SK-N-SH (cell line): ENCODE measurements at places on chromosomes 1 and 21.

DNA sequence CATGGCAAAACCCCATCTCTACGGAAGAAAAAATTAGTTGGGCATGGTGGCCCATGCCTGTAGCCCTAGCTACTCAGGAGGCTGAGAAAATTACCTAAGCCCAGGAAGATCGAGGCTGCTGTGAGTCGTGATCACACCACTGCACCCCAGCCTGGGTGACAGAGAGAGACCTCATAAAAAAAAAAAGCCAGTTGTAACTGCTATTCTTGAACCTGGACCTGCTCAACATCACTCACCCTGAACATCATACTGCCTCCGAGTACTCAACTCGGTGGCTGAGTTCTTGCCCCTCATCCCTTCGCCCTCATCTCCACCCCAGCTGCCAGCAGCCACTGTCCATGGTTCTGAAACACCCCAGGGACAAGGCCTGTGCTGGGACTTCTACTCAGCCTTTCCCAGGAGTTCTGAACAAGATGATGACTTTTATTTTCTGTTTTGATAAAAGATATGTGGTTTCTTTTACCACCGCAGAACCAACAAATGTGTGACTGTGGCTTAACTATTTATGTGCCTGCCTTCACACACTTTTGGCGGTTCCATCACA lies 5.4 kb upstream of the DISP3 start:
- DNase-seq = no peak

DNA sequence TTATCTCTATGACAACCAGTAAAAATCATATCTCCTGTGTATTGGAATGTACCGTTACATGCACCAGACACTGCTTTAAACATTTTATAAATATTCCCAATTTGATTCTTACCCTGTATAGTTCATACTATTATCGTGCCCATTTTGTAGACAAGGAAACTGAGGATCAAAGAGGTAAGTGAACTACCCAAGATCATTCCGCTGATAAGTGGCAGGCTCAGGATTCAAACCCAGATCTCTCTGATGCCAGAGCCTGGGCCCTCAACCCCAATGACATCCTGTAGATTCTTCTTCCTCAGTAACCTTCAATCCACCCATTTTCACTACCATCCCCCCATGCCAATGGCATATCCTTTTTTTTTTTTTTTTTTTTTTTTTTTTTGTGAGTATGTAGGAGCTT lies 12.3 kb downstream of the CFAP57 start:
- DNase-seq = no peak

DNA sequence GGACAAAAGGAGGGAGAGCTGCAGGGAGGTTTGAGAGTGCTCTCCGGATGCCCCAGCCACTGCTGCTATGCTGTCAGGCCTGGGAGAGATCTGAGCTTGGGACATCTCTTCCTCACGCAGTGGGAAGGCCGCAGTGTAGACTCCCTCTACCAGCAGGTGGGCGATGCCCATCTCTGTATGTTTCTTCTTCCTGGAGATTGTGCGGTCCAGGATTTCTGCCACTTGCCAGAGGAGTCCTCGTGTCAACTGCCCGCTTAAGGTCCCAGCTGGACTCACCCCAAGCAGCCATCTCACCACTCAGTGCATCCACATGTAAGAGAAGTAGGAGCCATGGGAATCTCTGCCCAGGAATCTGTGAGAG lies 10.9 kb downstream of the CPLANE2 start:
- DNase-seq = no peak

DNA sequence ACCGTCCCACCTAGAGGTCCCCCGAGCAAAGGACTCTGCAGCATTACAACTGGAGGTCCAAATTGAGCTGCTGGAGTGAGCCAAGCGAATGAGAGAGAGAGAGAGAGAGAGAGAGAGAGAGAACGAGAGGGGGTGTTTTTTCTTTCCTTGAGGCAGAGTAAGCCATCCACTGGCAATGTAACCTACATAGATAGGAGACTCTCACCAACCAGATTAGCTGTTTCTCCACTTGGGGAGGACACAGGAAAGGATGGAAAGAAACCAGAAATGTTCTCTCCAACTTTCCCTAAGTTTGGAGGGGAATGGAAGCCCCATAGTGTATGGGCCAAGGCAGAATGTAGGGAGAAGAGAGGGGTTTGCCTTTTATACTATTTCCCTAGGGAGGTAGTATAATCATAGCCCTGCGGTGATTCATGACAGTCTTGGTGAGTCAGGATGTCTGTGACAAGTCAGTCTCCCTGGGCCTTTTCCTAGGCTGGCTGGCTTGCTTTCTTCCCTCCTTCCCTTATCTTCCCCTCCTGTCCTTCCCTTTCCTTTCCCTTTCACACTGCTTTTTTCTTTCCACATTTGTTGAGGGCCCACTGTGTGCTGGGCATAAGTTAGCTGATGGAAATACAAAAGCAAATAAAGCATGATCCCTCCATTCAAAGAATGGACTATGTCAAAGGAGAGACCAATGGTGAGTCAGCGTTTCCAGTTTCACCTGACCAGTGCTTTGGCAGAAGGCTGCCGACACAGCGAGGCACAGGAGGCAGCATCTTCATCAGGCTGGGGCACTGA lies 7.1 kb downstream of the FNDC7 start:
- DNase-seq = no peak

GRCh38 chr1:172268237-172268636 lies 152.2 kb upstream of the C1orf105 start:
- DNase-seq = no peak

DNA sequence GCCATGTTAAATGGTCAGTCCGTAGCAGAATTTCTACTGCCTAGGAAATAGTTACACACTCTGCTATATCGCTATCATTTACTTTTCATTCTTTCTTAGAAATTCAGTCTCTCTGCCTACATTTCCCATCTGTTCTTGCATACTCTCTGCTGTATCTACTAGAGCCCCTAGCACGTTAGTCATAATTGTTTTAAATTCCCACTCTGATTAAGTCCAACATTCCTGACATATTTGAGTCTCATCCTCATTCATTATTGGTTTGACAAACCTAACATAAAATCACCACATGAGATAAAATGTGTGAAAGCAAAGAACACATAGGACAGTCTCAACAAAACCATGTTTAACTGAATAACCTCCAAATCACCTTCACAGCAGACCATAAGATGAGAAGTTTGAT lies 513.6 kb downstream of the PLPP3 start:
- no peak for DNase-seq

DNA sequence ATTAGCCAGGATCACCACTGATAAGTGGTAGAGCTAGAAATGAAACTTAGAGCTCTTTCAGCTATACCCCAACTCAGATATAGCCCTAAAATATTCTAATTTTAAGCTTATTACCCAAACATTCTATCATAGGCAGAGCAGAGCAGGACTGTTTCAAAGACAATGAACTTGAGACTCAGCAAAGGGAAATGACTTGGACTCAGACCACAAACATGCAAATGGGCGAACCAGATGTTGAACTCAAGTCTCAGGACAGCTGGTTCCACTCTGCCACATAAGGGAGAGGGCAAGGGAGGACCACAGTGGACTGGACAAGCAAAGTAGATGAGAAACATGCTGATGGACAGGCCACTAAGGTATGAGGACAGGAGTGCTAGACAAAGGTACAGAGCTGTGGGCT lies 315.3 kb downstream of the OMA1 start:
- no peak for DNase-seq

DNA sequence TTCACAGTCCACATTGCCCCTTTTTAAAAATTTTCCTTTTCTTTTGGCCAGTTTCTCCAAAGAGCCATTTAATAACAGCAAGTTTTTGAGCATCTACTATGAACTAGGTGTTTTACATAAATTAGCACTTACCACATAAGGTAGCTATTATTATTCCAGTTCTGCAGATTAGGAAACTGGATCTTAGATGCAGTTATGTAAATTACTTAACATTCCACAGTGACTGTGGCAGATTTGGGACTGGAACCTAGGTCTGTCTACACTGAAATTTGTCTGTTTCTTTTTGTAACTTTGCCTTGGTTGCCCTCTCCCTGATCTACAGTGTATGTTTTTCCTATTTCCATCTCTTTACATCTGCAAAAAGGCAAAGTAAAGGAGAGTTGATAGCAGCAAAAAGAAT lies 164.8 kb upstream of the ATP1B1 start:
- no peak for DNase-seq

DNA sequence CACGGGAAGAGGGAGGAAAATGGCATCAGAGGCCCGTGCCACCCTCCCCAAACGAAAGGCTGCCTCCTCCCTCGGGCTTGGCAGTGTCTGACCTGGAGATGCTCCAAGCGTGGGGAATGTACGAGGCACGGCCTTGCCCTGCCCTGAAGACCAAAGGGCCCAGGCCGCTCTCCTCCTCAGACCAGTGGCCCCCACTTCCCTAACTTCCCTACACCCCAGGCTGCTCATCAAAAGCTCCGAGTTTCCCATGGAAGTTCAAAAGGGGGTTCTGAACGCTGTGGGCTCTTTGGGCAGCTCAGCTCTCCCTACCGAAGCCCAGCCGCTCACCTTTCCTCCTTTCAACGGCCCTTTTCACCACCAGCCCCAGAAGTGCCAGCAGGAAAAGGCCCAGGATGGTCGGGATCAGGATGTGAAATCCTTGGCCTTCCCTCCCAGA lies 11.8 kb downstream of the FCMR start:
- DNase-seq = no peak

DNA sequence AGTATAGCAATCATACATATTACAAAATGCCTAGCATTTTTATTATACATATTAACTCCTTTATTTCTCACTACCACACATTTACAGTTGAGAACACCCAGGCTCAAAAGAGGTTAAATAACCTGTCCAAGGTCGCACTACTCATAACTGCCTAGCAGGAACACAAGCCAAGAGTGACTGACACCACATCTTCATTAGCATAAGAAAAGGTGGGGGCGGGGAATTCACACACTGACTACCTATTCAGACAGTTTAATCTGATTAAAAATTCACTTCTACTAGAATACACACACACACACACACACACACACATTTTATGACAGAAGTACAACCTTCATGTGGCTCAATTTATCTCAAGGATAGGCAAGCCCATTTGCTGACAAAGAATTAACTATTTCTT lies 77.8 kb upstream of the CACHD1 start:
- DNase-seq = no peak

GRCh38 chr21:44090325-44090724 lies 16.9 kb upstream of the PWP2 start:
- no peak for DNase-seq

GRCh38 chr1:223323491-223324484 lies 40.2 kb downstream of the SUSD4 start:
- DNase-seq = no peak

DNA sequence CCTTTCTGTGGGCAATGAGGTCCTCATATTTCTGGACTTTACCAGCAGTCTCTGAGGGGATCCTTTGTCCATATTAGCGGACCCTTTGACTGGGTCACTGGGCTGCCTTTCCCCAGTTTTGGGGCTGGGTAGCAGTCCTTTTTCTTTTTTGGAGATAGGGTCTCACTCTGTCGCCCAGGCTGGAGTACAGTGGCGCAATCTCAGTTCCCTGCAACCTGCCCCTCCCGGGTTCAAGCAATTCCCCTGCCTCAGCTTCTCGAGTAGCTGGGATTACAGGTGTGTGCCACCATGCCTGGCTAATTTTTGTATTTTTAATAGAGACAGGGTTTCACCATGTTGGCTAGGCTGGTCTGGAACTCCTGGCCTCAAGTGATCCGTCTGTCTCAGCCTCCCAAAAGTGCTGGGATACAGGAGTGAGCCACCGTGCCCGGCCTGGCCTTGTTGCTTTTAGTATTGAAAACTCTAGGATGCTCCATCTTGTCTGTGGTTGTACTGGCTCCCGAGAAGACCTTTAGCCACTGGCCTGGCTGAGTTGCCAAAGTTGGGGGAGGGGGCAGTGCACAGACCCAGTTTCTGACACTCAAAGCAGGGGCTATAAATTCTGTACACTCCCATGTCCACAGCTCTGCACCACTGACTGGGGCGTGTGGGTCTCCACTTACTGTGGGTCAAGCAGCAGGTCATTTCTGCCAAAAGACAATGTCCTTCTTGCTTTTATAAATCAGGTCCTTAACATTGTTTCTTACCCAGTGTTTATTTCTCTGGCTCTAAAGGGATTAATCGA lies 33.1 kb downstream of the MAN1C1 start:
- peak; percentile 8 for DNase-seq

GRCh38 chr1:10679496-10680220 lies 116.8 kb downstream of the CASZ1 start:
- peak; percentile 91 for DNase-seq

DNA sequence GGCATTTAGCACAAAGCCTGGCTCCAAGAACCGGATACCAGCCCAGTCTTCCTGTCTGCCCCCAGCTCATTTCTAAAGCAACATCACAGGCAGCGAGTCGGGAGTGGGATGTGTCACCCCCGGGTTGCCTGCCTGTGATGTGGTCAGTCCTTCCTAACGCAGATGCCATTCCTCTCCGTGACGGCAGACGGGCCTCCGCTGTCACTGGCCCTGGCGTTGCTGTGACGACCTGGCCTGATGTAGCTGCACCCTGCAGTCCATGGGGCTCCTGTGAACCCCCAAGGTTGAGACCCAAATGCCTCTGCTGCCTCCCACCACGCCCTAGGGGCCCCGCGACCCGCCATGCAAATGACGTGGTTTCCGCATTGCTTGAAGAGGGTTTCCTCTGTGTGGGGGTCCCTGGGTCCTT lies 12.3 kb downstream of the TNFRSF1B start:
- DNase-seq = no peak

- no peak for DNase-seq
Observed at GRCh38 chr1:222182641-222183040, 365.3 kb downstream of the HHIPL2 start.

GRCh38 chr1:86089765-86090164 lies 66.8 kb downstream of the COL24A1 start:
- peak; percentile 10 for DNase-seq

DNA sequence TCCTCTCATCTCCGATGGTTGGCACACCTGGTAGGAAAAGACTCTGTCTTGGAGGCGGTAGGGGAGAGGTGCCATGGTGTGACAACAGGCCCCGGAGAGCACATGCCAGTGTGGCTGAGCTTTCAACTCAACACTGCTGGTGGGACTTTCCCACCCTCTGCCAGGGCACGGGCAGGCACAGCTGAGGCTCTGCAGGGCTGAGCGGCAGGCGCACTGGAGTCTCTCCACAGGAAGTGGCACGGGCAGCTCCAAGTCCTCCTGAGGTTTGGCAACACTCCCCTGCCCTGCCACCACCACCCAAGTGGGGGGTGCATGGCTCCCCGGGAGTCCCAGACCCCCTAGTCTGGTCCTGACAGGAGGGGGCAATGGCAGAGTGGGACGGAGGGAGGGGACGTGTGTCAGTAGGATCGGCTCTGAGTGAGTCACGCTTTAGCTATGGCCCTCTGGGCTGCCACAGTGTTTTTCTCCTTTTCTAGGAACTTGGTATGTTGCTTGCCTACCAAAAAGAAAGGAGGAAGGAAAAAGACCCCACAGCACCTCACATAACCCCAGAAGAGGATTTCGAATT lies 27.3 kb upstream of the EVA1B start:
- no peak for DNase-seq

DNA sequence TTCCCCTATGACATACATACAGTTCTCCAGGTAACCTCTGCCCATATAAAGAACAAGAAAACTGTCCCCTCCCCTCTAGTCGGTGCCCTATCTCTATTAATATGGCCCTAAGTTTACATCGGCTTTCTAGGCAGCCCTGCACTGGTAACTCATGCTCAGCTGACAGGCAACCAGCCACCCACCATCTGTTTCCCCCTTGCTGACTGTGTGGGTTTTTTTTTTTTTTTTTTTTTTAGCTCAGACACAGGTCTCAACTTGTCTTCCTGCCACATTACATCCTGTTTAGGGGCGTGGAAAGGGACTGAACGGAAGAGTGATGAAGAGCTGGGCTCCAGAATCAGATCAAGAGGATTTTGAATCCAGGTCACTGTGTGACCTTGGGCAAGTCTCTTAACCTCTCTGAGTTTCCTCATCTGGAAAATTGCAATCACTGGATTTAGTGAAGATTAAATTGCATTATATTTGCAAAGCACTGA lies 14.0 kb downstream of the LAPTM5 start:
- DNase-seq = no peak
